ENCODE measurements at places on chromosomes 4 and X. TPM values are rescaled to one million over a fixed set of nuclear protein-coding genes. Genes with fewer than 3 reads are reported as not detected.

DNA sequence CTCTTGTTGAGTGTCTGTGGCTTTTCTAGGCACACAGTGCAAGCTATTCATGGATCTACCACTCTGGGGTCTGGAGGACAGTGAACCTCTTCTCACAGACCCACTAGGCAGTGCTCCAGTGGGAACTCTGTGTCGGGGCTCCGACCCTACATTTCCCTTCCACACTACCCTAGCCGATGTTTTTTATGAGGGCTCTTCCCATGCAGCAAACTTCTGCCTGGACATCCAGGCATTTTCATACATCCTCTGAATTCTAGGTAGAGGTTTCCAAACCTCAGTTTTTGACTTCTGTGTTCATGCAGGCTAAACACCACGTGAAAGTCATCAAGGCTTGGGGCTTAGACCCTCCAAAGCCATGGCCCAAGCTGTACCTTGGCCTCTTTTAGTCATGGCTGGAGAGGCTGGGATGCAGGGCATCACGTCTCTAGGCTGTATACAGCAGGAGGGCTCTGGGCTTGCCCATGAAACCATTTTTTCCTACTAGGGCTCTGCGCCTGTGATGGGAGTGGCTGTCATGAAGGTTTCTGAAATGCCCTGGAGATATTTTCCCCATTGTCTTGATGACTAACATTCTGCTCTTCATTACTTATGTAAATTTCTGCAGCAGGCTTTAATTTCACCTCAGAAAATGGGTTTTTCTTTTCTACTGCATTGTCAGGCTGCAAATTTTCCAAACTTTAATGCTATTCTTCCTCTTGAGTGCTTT, 249.8 kb upstream of the CPEB2 start:
- DNase-seq = no peak

DNA sequence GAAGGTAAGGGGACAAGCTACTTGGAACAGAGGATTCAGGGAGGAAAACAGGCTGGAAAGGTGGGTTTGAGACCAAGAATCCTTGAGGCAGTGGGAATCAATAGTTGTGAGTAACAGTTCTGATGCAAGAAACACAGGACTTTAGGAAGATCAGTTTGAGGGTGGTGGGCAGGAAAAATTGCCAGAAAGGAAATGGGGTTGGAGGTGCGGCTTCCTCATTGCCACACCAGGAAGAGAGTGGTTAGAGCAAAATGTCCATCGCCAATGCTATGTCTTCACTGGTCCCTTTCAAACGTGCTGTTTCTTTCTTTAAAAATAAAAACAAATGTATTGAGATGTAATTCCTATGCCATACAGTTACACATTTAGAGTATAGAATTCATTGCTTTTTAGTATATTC, 57.1 kb upstream of the NOCT start:
- DNase-seq = no peak

GRCh38 chr4:2093265-2093664, 34.1 kb downstream of the NAT8L start:
- no peak for DNase-seq

GRCh38 chrX:128309311-128309710, 257.1 kb upstream of the ACTRT1 start:
- DNase-seq = no peak

DNA sequence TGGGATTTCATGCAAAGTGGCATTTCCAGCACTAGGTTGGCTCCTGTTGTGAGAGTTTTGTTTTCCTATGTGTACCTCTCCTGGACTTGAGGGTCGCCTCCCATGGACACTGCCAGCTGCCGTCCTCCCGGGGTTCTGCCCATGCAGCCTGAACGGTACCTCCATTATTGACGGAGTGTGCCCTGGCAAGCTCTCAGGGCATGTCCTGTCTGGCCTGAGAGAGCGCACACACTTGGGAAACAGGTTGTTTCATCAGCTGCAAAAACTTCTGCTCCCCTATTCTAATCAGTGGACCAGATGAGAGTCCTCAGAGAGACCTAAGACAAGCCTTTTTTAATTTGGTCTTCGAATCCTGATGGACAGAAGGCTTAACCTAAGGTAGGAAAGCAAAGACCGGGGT, 56.6 kb upstream of the HOPX start:
- no peak for DNase-seq

- no peak for DNase-seq
These were observed 764 bp downstream of the TRAPPC11 start for GRCh38 chr4:183659872-183660242.

DNA sequence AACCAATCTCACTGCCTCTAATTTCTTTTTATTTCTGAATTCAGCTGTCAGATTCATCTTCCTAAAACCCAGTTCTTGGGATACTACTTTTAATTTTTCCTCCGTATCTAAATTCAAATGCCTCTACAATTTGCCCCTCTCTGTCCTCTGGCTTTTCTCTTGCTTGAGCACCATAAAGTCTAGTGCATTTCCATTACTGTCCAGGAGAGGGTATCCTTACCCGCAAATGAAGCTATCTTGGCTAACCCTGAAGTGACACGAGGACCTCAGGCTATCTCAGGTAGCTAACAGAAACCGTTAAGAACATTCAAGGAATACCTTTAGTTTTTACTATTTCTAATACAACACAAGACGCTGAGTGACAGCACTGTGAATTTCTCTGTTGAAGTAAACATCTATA, 49.4 kb upstream of the PRR32 start:
- DNase-seq = no peak

DNA sequence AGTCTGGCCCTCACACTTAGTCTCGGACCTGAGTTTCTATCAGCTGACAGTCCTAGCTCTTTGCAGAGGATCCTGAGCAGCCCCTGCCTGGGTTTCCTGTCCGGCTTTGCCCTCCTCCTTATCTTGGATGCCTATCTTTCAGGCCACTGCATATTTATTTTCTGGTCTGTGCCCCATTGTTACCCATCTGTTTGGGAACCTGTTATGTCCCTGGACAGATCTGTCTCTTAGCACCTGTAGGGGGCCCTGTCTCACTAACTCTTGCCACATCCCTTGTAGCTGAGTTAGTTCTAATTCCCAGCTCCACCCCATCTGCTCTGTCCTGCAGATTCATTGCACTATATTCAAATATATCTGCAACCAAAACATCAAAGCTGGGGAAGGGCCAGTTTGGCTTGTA, 514.9 kb upstream of the LCORL start:
- DNase-seq = no peak

CLTRN gene
- total RNA-seq = 2.3 TPM

NUDT9 gene
- total RNA-seq = 12.6 TPM

Data from activated T-cell treated with anti-CD3 and anti-CD28 coated beads, Interleukin-2, amount 50 U/mL, for 72 hours (primary cell).